ENCODE measurements at places on chromosomes 3 and 15.

GRCh38 chr3:99504258-99504657 is 134.1 kb upstream of the COL8A1 start:
- DNase-seq = no peak

DNA sequence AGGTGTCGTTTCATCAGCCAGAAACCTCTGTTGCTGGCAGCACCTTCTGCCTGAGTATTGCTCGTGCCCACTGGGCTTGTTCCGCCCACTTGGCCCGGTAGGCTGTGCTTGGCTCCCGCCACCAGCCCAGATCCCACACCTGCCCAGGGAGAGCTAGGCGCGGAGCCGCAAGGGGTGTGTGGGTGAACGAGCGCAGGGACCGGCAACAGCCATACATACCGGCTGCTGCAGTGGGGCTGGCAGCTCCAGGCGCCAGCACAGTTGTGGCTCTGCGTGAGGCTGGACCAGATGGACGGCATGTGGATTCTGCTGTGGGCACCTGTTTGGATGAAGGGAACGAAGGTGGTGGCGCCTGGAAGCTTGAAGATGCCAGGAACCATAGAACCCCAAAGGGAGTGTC is 331.5 kb upstream of the MCTP2 start:
- no peak for DNase-seq

- DNase-seq = no peak
Measured at GRCh38 chr3:17643691-17644090, 98.7 kb downstream of the TBC1D5 start.

- no peak for DNase-seq
Measured at GRCh38 chr3:38260474-38260873, 5.1 kb upstream of the SLC22A13 start.

DNA sequence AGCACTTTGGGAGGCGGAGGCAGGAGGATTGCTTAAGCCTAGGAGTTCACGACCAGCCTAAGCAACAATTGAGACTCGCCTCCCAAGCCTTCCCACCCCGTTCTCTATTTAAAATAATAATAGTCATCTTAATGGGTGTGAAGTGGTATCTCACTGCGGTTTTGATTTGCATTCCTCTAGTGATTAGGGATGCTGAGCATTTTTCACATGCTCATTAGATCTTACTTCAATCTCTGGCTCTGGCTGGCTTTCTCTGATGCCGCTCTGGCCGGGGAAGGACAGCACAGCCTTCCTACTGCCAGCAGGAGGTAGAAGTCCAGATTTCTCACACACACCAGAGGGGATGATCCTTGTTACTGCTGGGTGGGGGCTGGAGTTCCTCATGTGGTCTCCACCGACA is 7.4 kb upstream of the EIF4A2 start:
- no peak for DNase-seq

Measured in D341Med (cell line).